Kidney (tissue), 22 donors: ENCODE measurements at places on chromosomes 11 and 22. TPM values are rescaled to one million over a fixed set of nuclear protein-coding genes. Genes with fewer than 3 reads are reported as not detected.

The OVCH2 gene
- total RNA-seq, result 2.5 TPM

DNA sequence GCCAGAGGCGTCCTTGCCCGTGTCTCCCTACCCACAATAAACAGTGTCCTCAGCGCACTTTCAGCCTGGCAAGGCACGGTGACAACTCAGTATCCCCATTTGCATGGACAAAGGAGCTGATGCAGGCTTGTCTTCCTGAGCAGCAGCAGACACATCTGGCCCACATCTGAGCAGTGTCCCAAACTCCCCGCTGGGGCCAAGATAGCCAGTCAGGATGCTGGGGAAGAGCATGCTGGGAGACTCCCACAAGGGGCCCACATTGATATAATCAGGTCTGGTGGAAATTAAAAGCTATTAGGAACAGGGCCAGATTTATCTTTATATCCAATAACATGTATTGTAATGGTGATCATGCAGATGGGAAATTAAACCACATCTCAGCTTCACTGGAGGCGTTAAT, 24.7 kb downstream of the DSCAML1 start:
- no peak for DNase-seq

The ALDH3B1 gene
- 42.7 TPM for total RNA-seq

- no peak for DNase-seq
Measured at GRCh38 chr11:70505761-70506657, 107.7 kb downstream of the CTTN start.

DNA sequence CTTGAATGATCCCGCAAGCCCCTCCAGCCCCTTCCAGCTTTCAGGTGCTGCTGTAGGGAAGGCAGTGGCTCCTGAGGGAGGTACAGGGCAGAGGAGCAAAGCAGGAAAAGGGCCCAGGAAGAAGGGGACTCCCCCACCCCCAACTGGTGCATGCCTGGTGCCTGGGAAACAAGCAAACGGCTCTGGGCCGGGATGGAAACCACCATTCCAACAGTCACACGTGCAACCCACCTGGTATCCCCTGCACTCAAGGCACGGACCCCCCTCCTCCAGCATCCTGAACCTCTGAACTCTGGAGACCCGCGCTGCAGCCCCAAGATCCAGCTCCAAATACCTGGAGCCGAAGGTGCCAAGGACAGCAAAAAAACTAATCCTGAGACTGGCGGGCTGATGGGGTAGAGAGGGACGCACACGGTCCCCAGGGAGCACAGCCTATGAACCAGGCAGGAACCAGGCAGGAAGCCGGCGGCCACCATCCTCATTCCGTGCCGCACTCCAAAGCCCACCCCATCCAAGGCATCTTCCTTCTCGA, 537 bp downstream of the SCN4B start:
- no peak for DNase-seq

DNA sequence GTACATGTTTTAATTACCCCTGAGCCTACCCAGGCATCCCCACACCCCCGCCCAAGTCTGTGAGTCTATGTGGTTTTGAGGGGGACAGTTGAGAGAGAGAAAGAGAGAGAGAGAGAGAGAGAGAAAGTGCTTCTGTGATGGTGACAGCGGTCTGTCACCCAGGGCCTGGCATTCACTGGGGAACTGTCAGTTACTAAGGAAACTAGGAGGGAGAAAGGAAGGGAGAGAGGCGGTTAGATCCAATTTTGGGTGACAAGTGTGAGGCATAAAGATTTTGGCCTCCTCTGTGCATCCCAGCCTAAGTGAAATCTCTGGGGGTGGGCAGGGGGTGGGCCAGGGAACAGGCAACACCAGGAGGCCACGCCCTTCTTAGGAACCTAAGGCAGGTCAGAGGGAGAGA, 498.3 kb downstream of the BUD13 start:
- DNase-seq, result no peak

The CARD16 gene
- total RNA-seq, result 16.2 TPM

DNA sequence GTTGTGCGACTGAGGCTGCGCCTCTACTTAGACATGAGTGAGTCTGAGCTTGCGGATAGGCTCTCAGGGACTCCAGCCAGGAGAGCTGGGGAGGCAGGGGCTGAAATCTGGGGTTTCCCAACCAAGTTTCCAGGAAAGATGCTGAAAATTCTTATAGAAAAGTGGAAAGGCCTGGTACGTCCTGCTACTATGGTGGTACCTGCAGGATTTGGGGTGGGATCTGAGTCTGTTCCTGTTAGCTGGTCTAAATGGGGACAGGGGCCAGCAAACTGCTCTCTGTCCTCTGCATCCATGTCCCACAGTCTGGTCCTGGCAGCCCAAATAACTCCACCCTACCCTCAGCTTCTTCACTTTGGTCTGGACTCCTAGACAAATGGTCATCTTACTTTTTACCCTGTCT, 86.9 kb downstream of the INSC start:
- no peak for DNase-seq

The ACRV1 gene
- not detected for total RNA-seq
